Panc1 (cell line): ENCODE measurements at places on chromosomes 5 and 9. TPM values are rescaled to one million over a fixed set of nuclear protein-coding genes. Genes with fewer than 3 reads are reported as not detected.

Gene DMRT2
- total RNA-seq, result not detected

Gene TMEM252
- not detected for total RNA-seq

- no peaks in the 10 kb centered on the region for H3K27me3 ChIP-seq
- no peak overlapping the region for H3K27ac ChIP-seq
- no peak overlapping the region for H3K4me3 ChIP-seq
Measured at GRCh38 chr9:134071149-134071548, 3.3 kb upstream of the BRD3 start.

- H3K4me1 ChIP-seq, result peaks cover 9% of the 10 kb centered on the region; the same call in 1 of the 2 replicates
- no peak overlapping the region for H3K27ac ChIP-seq
- H3K27me3 ChIP-seq, result no peaks in the 10 kb centered on the region
- no peaks in the 10 kb centered on the region for H3K36me3 ChIP-seq
Measured at GRCh38 chr5:176410486-176411180, 5.7 kb downstream of the CLTB start.

- H3K4me1 ChIP-seq, result no peaks in the 10 kb centered on the region
- H3K27me3 ChIP-seq, result no peaks in the 10 kb centered on the region
- H3K36me3 ChIP-seq, result no peaks in the 10 kb centered on the region
- H3K4me3 ChIP-seq, result no peak overlapping the region
- H3K27ac ChIP-seq, result no peak overlapping the region
Measured at GRCh38 chr5:67672636-67673035, 476.0 kb upstream of the CD180 start.

- peaks cover 26% of the 10 kb centered on the region for H3K4me1 ChIP-seq
- peak overlapping the region; percentile 51; the same call in 1 of the 2 replicates for H3K27ac ChIP-seq
- DNase-seq, result no peak
- H3K4me3 ChIP-seq, result no peak overlapping the region
Measured at GRCh38 chr9:130854092-130854491, 19.0 kb downstream of the ABL1 start.
